ENCODE measurements at places on chromosomes 16 and 17.
A peak's percentile ranks its signal among the peaks of the same experiment; 100 is the strongest.

DNA sequence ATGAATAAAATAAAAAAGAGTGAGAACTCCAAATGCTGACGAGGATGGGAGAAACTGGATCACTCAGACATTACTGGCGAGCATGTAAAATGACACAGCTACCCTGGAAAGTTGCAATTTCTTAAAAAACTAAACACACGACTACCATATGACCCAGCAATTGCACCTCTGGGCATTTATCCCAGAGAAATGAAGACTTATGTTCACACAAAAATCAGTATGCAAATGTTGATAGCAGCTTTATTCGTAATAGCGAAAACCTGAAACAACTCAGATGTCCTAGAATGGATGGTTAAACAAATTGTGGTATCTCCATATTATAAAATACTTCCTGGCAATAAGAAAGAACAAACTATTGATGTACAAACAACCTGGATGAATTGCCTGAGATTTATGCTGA is 357.2 kb upstream of the ASIC2 start:
- DNase-seq: no peak

- DNase-seq: peak; percentile 52
Measured at GRCh38 chr16:11675561-11676511, 7.6 kb downstream of the SNN start.

- no peak for DNase-seq
Measured at GRCh38 chr17:69760562-69760961, 314.5 kb upstream of the KCNJ16 start.

DNA sequence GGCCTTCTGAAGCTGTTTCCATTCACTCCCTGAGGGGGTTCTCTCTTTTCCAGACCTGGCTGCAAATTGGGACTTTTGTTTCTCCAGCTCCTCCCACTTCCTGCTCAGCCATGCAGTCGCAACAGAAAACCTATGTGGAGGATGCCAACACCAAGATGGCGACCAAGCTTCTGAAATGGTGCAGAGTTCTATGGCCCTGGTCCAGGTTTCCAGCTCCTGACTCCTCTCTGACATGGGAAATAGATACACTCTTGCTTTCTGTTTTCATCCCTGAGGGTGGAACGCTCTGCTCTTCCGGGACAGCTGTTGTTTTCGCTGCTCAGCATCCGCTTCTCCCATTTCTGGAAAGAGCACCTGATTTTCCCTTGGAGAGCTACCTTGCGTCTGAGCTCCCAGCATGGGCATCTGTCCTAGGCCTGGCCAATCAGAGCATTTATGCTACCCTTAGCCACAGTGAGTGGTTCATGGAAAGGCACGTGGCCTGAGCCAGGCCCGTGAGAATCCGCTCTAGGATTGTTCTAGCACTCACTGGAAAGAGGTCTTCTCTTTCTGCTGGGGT is 8.1 kb downstream of the GPRC5B start:
- no peak for DNase-seq

- no peak for DNase-seq
Measured at GRCh38 chr17:58363457-58364185, 11.6 kb upstream of the SUPT4H1 start.

GRCh38 chr17:17523001-17523730 is 27.0 kb upstream of the RASD1 start:
- no peak for DNase-seq

DNA sequence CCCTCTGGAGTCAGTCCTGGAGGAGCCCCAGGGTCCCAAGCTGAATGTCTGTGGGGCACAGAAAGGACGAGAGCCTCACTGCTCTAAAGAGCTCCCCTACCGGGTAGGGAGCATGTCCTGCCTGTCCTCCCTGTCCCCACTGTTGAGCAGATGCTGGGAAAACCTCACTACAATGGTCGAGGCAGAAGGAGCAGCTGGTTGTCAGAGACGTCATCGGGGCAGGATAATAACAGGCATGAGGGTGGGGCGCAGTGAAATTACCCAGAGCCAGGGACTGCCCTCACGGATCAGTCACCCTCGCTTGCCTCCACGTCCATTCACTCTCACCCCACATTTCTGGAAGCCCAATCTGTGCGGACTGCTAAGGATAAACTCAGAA is 538 bp downstream of the TM4SF5 start:
- DNase-seq: no peak

GRCh38 chr17:48612854-48613691 is 2.0 kb downstream of the HOXB8 start:
- DNase-seq: no peak

DNA sequence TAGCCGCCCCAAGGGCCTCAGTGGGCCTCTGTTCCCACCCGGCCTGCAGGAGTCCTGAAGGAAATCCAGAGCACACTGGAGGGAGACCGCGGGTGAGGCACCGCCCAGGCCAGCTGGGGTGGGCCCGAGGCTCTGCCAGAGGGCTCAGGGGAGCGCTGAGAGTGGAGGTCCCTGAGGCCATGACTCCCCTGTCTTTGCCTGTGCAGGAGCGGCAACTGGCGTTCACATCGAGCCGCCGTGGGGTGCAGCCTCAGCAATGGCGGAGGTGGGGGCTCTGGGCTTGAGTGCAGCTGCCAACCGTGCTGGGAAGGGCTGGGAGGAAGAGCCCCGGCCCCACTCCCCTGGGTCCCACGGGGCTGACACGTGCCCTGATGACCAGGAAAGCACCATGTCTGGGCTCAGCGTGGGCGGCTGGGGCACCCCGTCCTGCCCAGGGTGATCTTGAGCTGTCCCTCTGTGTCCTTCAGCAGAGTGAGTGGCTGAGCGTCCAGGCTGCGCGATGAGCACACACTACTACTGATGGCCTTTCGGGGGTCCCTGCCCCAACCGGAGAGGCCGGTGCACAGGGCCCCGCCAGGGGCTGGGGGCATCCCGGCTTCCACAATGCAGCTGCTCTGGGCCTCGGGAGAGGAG is 13.1 kb upstream of the MYO15B start:
- DNase-seq: no peak

DNA sequence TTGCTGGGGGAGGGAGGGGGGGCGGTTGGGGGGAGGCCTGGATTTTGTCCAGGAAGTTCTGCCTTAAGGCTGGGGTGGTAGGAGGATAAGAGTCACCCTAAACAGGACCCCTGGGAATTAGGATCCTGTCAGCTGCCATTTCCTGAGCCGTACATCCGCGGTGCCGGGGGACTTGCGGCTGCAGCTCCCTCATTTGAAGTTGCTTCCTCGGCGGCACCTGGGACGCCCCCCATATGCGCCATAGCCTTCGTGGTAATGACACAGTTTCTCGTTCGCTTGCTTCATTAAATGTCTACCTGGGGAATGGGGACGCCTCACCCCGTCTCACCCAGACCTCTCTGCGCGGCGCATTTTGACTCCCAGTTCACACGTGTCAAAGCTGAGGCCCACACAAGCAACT is 55.1 kb upstream of the PABPN1L start:
- no peak for DNase-seq

- DNase-seq: no peak
Measured at GRCh38 chr17:58254803-58255202, 16.4 kb downstream of the LPO start.

DNA sequence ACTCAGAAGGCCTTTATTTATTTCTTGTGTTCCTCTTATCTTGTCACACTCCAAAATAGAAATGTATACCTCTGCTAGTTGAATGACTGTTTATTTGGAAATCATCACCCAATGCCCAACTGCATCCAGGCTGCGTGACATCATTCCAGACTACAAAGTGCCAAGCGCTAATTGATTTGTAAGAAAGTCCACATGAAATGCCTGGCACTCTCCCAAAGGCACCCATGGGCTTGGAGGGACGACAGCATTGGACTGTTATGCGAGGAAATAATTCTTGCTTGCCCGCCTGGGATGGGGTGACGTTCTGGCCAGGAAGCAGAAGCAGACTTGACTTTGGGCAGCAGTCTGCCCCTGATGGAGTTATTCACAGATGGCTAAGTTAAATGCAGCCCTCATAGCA is 165.9 kb downstream of the CDH13 start:
- DNase-seq: no peak

GRCh38 chr17:3688027-3688553 is 7.9 kb downstream of the P2RX5 start:
- no peak for DNase-seq

DNA sequence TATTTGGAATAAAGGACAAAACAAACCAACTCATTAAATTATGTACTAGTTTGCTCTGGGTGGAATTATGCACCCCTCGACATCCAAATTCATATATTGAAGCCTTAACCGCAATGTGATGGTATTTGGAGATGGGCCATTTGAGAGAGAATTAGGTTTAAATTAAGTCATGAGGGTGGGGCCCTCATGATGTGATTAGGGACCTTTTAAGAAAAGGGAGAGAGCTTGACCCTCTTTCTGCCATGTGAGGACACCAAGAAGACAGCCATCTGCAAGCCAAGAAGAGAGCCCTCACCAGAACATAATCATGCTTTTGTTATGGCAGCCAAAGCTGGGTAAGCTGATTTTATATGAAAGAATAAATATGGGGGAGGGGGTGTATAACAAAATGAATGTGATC is 2.0 kb downstream of the C16orf87 start:
- no peak for DNase-seq

- DNase-seq: no peak
Measured at GRCh38 chr17:5780476-5780875, 196.2 kb upstream of the NLRP1 start.
